SW 1271 (cell line): ENCODE measurements at places on chromosomes 13 and 19.

GRCh38 chr19:51692468-51692867 is 662 bp upstream of the SPACA6 start:
- no peak for DNase-seq

- DNase-seq = no peak
Observed at GRCh38 chr19:39407410-39407659, 688 bp downstream of the ZFP36 start.

DNA sequence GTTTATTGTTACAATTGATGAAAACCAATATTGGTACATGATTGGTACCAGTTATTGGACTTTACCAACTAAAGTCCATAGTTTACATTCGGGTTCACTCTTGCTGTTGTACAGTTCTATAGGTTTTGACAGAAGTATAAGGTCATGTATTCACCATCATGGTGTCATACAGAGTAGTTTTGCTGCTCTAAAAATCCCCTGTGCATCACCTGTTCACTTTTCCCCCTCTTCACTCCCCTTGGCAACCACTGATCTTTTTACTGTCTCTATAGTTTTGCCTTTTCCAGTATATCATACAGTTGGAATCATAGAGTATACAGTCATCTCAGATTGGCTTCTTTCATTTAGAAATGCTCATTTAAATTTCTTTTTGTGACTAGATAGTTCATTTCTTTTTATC is 51.2 kb upstream of the MED4 start:
- no peak for DNase-seq

DNA sequence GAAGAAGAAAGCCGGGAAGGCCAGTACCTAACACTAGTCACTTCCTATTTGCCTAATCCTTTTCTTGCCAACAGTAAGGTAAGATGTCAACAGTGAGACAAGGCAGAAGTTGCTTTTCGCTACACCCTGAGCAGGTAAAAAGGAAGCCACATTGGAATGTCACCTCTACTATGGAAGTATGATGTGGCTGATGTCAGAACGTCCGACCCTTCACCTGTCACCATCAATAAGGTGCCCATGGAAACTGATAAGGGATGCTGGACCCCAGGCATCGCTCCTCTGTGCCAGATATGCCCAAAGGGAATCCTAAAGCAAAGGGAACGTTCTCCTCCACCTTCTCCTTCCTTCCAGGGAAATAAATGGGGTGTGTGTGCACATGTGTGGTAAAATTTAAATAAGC is 34.3 kb downstream of the COL4A1 start:
- DNase-seq = no peak

GRCh38 chr19:56942756-56943155 is 102.2 kb upstream of the PEG3 start:
- DNase-seq = no peak

DNA sequence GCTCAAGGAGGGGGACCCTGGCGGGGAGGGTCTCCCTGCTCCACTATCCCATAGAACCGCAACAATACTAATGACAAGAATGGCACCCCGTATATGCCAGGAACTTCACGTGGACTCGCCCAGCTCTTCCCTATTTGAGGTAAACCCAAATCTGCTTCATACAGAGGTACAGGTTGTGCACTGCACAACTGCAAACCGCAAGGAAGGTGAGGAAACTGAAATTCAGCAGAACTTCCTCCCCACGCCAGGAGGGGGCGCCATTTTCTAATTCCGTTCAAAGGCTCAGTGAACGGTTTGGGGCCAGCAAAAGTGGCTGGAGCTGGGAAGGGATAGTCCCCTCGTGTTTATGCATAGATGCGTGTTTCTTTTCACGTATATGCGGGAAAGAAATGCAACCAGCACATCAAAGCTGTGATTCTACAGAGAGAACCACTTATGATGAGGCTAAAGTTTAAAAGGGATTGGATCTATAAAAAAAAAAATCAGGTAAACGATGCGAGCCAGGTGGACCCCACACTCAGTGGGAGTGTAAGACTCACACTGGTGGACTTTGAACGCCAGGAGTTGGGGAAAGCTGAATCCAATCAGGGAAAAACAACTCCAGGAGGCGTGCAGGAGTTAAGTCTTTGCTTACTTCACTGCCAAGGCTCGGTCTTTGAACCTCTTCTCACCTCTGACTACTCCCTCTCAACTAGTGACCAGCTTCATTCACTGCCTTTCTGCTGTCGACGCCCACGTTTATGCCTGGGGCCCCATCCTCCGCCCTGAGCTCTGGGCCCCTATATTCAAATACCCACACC is 20.3 kb downstream of the C19orf81 start:
- DNase-seq = no peak

DNA sequence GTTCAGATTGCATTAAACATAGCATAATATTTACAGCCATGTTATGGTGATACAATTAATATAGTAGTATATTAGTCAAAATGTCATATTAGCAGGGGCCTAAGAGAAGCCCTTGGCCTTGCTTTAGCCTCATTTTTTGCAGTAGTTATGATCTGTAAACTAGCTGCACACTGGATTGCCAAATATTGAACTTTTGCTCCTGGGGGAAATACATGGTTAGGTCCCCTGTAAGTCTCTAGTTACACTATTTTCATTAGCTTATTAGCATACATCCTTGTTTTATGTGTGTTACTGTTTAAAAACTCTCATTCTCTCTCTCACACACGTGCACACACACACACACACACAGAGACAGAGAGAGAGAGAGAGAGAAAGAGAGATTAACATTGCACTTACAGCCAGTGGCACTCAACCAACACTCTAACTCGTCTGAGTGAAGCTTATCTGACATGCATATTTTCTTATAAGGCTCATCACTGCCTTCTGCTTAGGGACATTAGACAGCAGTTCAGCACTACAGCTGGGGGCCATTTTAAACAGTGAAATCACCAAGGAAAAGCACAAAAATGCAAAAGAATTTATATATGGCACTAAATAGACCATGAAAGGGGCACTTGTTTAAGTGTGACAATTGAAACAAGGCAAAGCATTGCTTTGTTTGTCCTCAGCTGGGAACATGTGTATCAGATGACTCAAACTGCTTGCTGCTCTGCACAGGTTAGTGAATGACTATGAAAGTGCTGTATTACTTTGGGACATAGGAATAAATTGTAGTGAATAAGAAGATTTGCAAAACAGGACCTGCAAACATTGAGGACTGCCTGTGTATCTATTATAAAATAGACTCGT is 278.7 kb downstream of the GPC6 start:
- no peak for DNase-seq

DNA sequence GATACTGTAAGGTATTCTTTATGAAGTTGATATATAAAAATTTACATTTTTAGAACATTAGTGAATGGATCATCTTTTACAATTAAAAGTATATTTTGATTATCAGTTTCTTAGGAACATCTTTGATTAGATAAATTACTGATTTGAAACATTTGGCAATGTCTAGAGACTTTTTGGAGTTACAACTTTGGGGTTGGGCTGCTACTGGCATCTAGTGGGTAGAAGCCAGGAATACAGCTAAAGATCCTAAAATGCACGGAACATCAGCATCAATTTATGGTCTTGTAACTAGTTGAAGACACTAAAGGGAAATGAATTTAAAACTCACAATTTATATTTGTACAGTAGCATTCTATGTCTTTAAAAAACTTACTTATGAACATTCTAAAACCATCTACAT is 19.9 kb downstream of the POMP start:
- DNase-seq = no peak

DNA sequence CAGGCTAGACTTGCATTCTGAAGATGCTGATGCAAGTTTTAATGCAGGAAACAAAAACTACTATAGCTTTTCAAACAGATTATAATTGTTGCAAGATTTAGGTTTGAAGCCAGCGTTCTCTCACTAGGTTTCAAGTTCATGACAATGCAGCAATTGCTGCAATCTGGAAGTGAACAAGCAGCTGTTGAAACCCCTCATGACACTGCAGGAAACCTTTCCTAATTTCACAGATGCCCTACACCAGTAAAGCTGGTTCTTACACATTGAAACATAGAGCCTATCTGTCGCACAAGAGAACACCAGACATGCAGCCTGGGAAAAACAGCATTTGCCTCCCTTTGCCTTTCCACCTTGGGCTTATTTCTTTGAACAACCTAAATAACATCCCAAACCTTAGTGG is 1737.2 kb upstream of the MIR17HG start:
- DNase-seq = no peak

DNA sequence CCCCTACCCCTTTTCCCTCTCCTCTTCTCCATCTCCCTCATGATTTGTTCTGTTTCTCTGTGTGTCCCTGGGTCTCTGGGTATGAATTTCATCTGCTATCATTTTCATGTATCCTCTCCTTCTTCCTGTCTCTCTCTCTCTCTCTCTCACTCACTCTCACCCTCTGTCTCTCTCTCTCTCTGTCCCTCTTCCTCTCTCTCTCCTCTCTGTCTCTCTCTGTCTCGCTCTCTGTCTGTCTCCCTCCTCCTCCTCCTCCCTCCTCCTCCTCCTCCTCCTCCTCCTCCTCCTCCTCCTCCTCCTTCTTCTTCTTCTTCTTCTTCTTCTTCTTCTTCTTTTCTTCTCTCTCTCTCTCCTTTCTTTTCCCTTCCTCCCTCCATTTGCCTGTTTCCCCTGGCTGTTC is 3.3 kb upstream of the CACNG7 start:
- no peak for DNase-seq
